Posterior vena cava (tissue), 2 donors: ENCODE measurements at places on chromosomes 7 and 10. TPM values are rescaled to one million over a fixed set of nuclear protein-coding genes. Genes with fewer than 3 reads are reported as not detected.
A peak's percentile ranks its signal among the peaks of the same experiment; 100 is the strongest.

PNLIPRP3 gene
- total RNA-seq: not detected

LRRC17 gene
- total RNA-seq: 11.1 TPM

ANKRD2 gene
- total RNA-seq: 0.67 TPM

AOC1 gene
- total RNA-seq: 0.46 TPM

FAM13C gene
- 7.3 TPM for total RNA-seq

HYAL4 gene
- not detected for total RNA-seq

- no peak for DNase-seq
Measured at GRCh38 chr7:124101173-124101768, 68.4 kb upstream of the TMEM229A start.

DNA sequence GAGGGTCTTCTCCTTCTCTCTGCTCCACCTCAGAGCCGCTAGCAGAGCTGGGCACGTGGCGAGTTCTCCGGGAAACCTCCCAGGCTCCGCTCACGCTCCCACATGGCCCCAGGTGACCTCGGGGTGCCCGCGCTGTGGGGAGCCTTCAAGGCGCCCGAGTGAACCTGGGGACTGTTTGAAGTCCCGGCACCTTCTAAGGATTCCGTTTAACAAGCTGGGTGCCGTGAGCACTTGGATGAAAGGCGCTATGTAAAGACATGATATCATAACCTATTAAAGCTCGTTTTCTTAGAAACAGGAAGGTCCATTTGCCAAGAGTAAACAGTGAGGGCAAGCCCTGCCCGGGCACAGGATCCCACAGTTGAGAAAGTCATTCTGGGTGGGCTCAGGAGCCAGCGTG, 15.8 kb upstream of the MYL10 start:
- DNase-seq: no peak

DNA sequence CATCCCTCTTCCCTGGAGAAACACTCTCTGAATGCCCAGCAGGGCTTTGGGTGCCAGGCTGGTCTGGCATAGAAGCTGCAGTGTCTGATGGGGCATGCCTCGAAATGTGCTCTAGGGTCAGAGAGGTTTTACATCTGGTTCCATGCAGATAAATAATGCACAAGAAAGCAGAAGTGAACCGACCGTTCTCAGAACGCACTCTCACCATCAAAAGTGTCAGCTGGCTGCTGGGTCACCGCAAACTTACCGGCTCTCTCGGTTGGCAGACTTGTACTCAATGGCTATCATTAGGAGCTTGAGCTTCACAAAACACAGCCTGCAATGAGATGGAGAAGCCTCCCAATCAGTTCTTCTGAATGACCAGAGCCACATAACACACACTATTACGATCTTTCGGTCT, 610.0 kb downstream of the KCNMA1 start:
- no peak for DNase-seq

DNA sequence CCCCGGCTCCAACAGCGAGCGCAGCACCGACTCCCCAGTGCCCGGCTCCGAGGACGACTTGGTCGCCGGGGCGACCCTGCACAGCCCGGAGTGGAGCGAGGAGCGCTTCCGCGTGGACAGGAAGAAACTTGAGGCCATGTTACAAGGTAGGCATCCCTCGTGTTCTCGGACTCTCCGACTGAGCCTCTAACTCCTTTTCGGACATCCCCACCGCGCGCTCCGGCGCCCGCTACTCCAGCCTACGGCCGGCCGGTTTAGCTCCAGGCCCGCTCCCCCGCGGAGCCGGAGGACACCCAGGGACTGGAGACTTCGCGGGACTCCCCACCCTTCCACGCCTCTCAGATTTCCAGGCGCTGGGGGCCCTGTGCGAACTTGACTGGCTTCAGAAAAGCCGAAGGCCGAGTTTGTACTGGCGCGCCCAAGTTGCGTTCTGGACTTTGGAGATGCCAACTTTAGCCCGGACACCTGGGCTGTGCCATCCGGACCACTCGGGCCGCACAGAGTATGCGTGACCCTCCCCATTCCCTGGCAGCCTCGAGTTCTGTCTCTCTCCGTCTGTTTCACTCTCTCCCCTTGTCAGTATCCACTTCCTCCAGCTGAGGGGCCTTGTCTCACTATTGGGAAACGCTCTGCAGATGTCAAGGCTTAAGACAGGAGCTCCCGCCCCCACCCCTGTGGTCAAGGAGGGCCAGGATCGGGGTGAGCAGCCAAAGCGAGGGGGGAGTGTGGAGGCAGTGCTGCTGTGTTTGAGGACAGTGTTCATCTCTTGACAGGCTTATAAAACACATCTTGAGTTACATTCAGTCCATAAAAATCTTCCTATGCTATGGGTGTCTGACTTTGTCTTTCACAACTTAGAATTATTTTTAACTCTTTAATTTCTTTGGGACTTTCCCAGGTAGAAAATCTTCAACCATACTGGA, 777 bp downstream of the BICC1 start:
- peak; percentile 85 for DNase-seq

DNA sequence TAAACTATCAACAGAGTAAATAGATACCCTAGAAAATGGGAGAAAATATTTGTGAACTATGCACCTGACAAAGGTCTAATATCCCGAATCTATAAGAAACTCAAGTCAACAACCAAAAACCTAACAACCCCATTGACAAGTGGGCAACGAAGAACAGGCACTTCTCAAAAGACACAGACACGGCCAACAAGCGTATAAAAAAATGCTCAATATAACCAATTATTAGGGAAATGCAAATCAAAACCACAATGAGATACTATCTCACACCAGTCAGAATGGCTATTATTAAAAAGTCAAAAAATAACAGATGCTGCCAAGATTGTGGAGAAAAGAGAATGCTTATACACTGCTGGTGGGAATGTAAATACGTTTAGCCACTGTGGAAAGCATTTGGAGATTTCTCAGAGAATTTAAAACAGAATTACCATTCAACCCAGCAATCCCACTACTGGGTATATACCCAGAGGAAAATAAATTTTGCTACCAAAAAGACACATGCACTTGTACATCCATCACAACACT, 63.2 kb upstream of the CAV2 start:
- no peak for DNase-seq

GRCh38 chr10:8172604-8173003, 118.1 kb downstream of the GATA3 start:
- DNase-seq: no peak

DNA sequence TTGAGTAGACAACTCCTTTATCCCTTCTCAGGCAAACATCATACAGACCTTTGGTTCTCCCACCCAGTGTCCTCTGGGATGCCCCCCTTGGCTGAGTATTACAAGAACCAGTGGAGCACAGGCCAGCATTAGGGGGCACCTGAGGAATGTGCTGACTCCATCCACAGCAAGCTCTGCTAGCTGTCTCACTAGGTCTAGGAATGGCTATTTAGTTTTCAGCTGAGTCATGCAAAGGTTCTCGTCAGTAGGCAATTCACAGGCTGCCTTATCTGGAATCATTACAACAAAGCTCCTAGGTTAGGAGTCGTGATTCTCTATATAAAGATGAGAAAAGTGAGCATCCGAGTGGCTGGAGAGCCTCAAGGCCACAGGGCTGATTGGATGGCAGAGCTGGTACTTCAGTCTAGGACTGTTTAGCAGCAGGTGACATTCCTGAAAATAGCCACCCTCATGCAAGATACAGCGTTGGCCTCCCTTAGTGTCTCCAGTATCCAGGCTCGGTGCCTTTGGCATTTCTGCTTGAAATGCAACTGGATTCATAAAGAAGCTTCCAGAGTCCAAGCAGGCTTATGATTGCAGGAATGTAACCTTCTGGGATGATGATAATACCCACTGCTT, 75.8 kb downstream of the CDCA7L start:
- DNase-seq: no peak

DNA sequence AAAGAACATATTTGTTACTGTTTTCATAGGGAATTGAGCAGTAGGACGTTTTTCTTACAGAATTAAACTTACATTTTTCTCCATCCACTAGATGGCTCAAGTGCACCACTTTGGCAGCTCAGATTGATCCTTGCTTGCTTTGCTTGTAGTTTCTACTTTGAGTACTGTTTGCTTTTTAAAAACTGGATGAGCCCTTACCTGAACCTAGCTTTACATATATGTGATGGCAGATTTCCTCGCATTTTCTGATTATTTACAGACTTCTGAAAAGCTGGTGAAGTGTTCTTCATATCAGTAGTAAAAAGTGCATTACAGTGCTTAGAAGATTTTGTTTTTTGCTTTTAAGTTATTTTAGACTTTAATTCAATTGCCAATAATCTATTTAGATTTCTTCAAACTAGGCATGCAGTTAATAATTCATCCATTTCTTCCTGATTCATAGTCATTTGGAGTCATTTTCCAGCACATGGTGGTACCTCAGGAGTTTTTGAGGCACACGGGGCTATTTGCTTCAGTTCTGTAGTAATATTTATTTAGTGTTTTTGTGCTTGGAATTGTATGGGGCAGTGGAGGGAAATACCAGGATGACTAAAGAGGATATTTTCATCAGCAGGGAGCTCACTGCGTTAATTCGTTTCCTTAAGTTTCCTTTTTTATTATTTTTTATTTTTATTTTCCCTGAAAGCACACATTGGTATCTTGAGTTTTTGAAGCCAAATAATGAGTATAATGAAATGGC, 57.3 kb downstream of the MAPK8 start:
- DNase-seq: no peak

DNA sequence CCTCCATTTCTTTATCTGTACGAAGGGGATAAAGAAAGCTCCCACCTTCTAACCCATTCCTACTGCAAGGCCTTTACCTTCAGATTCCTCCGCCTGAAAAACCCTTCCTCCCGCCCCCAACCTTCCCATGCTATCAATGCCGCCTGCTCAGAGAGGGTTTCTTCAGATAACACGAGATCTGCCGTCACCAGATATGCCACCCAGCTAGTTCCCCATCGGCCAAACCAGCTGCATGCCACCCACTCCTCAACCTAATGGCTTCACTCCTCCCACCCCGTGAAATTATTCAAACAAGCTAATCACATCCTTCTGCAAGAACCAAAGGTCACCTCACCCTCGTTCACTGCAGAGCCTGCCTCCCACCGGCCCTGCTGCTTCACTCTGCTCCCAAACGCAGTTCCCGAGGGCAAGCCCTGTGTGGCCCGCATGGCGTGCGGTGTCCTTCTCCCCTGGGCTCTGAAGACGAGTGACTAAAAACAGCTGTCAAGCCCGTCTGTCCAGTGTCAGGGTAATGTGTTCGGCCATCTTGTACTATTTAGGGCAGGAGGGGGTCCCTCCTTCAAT, 46.8 kb upstream of the TMEM213 start:
- no peak for DNase-seq

GRCh38 chr7:1440620-1441019, 18.6 kb downstream of the MICALL2 start:
- DNase-seq: no peak
